Dermis blood vessel endothelial cell (primary cell): ENCODE measurements at places on chromosomes 13 and 19. TPM values are rescaled to one million over a fixed set of nuclear protein-coding genes. Genes with fewer than 3 reads are reported as not detected.

DNA sequence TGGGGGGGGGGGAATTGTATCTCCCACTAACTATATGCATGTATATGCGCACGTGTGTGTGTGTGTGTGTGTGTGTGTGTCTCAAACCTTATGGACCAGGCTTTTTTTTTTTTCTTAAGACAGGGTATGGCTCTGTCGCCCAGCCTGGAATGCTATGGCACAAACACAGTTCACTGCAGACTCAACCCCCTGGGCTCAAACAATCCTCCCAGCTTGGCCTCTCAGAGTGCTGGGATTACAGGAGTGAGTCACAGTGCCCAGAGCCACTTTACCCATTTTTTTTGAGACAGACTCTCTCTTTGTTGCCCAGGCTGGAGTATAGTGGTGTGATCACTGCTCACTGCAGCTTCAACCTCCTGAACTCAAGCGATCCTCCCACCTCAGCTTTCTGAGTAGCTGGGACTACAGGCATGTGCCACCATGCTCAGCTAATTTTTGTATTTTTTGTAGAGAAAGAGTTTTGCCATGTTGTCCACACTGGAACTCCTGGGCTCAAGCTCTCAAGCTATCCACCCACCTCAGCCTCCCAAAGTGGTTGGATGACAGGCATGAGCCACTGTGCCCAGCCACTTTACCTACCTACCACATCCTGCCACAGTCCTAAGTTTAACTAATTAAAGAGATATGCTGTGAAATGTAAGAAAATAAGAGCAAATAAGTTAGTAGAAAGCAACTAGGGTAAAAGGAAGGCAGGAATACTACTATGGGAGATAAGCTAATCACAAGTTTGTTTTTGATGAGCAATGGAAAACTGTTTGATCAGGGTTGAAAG, 2.4 kb downstream of the ZMYM5 start:
- DNase-seq = peak; percentile 57

- DNase-seq = peak; percentile 6
Measured at GRCh38 chr19:43372462-43372861, 19.0 kb downstream of the CD177 start.

- no peak for DNase-seq
Measured at GRCh38 chr13:51922771-51923480, 61.2 kb downstream of the CCDC70 start.

The LILRA6 gene
- not detected in 2 replicates for total RNA-seq

The TSHZ3 gene
- 0.88 and 3.2 TPM in 2 replicates for total RNA-seq

The CYP2A7 gene
- not detected in 2 replicates for total RNA-seq

The ONECUT3 gene
- total RNA-seq = not detected in 2 replicates

The ZNF888 gene
- 6.5 and 7.8 TPM in 2 replicates for total RNA-seq

The HIF3A gene
- 23.1 and 52.6 TPM in 2 replicates for total RNA-seq
